HTR-8/SVneo (cell line): ENCODE measurements at places on chromosomes 5 and 9.
A peak's percentile ranks its signal among the peaks of the same experiment; 100 is the strongest.

- peak; percentile 7 for DNase-seq
These were observed 77.2 kb downstream of the MRPS30 start for GRCh38 chr5:44885903-44886302.

DNA sequence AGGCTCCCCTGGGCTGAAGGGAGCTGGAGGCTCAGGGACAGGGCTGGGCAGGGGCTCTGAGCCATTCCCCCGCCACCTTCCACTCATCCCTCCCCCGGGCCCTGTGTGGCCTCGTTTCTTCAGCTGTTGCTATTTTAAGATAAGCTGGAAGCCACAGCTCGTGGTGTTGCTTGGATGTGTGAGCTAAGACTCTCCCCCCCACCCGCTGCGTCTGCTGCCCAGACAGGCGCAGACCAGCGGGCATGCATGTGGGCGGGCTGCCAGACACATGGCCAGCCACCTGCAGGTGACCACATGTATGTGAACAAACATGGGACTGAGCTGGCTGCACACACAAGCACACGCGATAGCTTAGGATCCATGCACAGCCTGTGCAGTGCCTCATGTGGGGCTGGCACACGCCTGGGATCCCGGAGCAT lies 8.7 kb downstream of the SNCB start:
- DNase-seq = no peak

GRCh38 chr5:149048811-149049210 lies 14.1 kb downstream of the SH3TC2 start:
- no peak for DNase-seq

DNA sequence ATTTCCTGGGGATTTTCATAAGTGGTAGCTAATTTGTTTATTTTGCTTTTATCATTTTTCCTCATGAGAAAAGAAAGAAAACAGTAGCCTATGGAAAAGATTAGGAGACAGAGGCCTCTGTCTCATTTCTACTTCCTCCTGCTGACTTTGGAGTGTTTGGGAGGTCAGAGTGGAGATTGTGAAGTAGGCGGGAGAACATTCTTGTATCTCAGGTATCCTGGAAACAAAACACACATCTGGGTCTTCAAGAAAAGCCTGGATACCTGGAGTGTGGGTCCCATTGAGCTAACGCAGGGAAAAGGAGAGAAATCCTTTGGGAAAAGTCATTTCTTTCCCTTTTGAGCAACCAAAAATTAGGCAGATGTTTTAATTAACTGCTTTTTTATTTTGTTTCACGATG lies 161.5 kb upstream of the DMAC1 start:
- DNase-seq = no peak

GRCh38 chr5:80960531-80961375 lies 590 bp downstream of the RASGRF2 start:
- DNase-seq = no peak

DNA sequence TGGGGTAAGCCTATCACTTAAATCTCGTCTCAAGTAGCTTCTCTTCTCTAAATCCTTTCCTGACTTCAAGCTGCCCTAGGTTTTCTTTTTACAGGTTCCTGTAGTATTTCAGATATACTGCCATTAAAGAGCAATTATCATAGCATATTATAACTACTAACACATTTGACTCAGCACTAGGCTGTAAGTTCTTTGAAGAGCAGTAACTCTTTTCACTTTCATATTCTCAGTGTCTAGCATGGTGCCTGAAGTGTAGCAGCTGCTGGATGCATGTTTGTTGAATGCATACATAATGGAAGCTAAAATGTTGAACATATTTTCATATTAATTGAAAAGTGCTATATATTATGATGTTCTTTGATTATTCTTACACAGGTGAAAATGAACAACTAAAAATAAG lies 22.5 kb downstream of the CCDC152 start:
- DNase-seq = no peak

GRCh38 chr5:132662925-132663770 lies 5.2 kb downstream of the IL13 start:
- DNase-seq = no peak

GRCh38 chr9:128895556-128895955 lies 13.6 kb downstream of the LRRC8A start:
- DNase-seq = no peak

DNA sequence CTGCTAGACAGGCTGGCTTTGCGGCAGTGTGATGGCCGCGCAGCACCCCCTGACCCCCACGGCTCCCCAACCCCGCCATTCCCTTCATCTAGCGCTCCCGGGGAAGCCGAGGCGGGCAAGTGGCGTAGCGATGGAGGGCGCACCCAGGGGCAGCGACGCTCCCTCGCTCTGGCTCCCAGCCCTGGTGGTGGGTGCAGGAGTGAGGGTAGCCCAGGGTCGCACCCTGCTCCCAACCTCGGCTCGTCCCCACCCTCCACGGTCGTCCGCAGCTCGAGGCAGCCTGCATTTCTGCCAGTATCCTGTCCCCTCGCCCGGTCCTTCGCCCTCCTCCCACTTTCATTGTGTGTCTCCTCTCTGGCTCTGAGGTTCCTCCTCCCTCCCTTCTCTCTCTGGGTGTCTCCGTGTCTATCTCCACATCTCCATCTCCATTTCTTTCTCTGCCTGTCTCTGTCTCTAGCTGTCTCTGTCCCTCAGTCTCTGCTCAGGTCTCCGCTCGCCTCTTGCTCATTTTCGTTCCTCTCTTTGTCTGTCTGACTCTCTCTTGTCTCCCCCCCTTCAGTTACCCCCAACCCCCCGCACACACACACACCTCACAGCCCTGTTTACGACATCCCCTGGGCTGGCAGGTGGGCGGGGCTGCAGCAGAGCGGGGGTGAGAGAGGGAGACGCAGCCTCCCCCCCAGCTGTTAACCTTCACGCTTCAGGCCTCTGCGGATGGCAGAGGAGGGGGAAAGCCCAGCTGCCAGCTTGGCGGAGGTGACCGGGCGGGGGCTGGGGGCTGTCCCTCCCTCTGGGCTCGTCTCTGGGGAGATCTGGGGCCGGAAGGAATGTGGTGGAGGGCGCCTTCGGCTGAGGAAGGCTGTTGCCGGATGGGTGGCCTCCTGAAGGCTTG lies 48.7 kb upstream of the PSD2 start:
- no peak for DNase-seq

DNA sequence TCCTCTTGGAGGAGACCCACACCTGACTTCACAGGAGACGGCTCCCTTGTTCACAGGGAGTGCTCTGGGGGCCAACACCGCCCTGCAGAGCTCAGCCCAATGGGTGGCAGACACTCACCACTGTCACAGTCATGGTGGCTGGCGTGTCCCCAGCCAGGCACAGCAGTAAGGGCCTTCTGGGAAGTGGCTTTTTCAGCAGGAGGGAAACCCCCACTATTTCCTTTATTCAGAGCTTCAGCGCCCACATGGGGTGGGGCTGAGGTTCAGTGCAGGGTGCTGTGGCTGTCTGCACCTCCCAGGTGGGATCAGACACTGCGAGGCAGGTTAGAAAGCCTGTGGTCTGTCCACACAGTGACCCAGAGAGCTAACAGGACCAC lies 3.6 kb upstream of the SNAPC4 start:
- DNase-seq = no peak

DNA sequence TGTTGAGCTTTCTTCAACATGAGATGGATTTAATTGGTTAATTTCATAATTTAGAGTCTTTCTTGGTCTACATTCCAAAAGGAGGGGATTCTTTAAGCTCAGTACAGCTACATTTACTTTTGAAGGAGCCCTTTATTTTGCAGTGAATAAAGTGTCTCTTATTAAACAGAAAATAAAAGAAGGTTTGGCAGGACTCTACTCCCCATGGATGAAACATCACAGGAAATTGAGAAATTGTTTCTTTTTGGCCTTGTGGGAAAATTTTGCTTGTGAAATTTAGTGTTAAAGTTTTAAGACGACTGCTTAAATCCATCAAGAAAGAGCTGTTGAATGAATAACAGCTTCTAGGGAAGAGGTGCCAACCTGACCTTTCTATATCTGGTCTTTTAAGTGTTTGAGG lies 187.7 kb downstream of the NTRK2 start:
- DNase-seq = no peak

GRCh38 chr5:146662229-146662628 lies 146.2 kb upstream of the GPR151 start:
- DNase-seq = no peak

DNA sequence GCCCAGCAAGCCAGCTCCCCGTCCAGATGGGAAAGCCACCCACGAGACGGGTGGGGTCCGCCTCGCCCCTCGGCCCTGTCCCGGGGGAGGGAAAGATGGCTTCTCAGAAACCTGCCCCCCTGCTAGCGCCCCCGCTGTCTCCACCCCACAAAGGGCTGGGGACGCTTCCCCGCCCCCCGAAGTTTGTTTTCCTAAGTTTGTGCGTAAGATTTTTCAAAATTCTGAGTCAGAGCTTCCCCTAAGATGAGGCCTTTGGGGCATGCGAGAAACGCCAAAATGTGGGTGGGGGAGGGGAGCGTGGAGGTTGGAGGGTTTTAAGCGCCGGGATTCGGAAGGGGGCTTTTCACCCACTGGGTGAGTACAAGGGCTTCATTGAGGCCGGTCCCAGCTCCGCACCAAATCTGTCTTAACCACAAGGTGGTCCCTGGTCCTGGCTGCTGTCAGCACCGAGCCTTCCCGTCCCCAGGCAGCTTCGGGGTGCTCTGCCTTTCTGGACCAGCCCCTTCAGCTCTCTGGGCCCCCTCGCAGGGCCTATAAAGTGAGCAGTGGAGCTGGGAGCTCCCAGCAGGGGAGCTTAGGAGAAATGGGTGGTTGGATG lies 32.3 kb downstream of the PRRX2 start:
- DNase-seq = peak; percentile 48

DNA sequence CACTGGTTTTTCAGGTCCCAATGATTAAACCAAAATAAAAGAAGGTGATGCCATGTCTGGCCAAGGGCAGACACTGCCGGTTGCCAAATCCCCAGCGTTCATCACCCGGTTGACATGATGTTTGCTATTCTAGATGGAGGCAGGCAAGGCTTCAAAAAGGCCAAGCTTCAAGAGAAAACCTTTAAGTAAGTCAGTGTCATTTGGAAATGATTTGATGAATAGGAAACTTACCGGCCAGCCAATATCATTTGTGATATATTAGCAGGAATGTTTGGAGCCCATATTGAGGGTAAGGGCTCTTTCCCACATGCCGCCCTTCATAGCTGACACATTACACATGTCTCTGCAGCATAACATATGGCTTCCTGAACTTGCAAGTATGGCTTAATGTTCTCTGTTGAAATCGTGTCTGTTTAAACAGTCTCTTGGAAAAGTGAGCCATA lies 89.5 kb upstream of the TTC23L start:
- no peak for DNase-seq
